Esophagus squamous epithelium (tissue), 5 donors: ENCODE measurements at places on chromosomes 5 and 9.

DNA sequence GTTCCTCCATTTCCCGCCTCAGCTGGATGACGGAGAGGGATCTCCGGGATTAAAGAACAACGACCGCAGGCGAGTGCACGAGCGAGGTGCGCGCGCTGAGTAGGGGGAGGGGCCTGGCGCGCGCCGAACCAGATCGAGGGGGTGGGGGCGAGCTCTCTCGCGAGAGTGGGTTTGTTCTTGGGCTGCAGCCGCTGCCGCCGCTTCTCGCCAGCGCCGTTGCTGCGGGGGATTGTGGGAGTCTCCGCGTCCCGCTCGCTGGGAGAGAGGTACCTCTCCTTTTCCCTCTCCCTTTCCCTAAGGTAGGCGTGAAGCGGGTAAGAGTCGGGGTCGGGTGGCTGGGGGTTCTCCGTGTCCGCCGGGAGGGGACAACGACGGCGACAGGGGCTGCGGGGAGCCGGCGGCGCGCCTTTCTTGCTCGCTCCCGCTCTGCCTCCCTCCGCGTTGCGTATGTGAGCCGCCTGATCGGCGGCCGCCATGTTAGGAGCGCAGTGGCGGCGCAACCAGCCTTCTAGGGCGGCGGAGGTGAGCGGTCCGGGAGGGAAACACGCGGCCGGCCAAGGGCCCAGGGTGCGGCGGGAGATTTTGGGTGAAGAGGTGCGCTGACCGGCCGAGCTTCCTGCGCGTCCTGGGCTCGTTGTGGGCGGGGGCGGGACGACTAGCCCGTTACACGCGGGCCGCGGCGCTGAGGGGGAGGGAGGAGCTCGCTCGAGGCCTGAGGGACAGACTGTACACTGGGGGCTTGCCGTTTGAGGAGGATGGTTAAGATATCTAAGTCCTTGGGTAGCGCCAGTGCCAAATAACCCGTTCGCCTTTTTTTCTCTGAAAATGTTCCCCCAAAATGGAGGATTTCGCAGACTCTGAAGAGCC, at the start of gene MATR3:
TSS of gene MATR3 (plus strand) at position 234 of the 867 bp plus-strand sequence. CDS start 13,676 bp downstream, outside the sequence.
- DNase-seq: peak; percentile 73

DNA sequence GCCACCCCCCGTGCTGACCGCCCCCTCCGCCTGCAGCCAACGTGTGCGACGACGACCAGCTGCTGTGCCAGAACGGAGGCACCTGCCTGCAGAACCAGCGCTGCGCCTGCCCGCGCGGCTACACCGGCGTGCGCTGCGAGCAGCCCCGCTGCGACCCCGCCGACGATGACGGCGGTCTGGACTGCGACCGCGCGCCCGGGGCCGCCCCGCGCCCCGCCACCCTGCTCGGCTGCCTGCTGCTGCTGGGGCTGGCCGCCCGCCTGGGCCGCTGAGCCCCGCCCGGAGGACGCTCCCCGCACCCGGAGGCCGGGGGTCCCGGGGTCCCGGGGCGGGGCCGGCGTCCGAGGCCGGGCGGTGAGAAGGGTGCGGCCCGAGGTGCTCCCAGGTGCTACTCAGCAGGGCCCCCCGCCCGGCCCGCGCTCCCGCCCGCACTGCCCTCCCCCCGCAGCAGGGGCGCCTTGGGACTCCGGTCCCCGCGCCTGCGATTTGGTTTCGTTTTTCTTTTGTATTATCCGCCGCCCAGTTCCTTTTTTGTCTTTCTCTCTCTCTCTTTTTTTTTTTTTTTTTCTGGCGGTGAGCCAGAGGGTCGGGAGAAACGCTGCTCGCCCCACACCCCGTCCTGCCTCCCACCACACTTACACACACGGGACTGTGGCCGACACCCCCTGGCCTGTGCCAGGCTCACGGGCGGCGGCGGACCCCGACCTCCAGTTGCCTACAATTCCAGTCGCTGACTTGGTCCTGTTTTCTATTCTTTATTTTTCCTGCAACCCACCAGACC, 80.2 kb downstream of the NTNG2 start:
- no peak for DNase-seq

- DNase-seq: no peak
Measured at GRCh38 chr5:159956074-159956473, 39.8 kb downstream of the ADRA1B start.

GRCh38 chr5:5531371-5531770, 108.9 kb downstream of the ICE1 start:
- no peak for DNase-seq

DNA sequence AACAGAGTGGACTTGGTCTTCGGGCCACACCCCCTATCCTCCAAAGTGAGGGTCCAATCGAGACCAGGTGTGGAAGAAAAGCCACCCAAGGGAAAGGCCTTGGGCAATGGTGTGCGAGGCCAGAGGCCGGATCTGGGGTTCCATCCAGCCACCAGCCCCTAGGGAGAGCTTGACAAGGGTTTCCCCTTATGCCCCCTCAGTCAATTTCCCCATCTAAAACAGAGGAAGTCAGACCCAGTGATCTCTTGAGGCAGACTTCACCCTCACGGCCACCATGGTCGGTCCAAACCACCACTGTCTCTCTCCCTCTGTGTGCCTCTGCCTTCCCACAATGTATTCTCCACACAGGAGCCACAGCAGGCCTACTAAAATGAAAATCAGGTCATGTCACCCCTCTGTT, 82.9 kb downstream of the C5orf15 start:
- no peak for DNase-seq

GRCh38 chr9:74025402-74025925, 471.7 kb upstream of the RORB start:
- no peak for DNase-seq

DNA sequence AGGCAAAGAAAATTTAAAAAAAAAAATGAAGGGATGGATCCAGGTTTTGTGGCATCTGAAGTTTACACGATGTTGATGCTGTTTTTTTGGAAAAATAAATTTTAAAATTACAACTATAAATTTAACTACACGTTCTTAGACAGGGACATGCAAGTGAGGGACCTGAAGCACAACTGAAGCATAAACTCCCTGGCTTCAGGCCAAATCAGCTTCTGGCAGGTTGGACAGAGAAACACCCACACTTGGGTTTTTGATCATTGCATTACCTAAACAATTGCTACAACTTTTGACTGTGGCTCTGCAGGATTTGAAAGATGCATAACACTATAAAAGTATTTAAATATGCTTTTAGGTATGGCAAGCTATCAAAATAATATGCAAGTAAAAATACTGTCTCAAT, 1318.3 kb upstream of the DMAC1 start:
- DNase-seq: no peak

DNA sequence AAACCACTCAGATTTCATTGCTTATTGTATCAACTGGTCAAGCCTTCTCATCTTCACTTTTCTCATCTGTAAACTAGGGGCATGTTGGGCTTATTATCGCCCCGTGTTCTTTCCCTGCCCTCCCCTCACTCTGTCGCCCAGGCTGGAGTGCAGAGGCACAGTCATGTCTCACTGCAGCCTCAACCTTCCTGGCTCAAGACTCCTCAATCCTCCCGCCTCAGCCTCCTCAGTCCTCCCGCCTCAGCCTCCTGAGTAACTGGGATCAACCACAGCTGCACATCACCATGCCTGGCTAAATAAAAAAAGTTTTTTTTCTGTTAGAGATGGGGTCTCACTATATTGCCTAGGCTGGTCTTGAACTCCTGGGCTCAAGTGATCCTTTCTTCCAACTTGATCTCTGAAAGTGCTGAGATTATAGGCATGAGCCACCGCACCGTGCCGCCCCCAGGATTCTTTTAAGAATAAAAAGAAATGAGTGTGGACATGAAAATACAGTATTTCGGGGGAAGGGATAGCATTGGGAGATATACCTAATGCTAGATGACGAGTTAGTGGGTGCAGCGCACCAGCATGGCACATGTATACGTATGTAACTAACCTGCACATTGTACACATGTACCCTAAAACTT, 2.0 kb downstream of the MAML1 start:
- DNase-seq: no peak

GRCh38 chr9:115207003-115207836, 89.3 kb upstream of the TNC start:
- DNase-seq: no peak

DNA sequence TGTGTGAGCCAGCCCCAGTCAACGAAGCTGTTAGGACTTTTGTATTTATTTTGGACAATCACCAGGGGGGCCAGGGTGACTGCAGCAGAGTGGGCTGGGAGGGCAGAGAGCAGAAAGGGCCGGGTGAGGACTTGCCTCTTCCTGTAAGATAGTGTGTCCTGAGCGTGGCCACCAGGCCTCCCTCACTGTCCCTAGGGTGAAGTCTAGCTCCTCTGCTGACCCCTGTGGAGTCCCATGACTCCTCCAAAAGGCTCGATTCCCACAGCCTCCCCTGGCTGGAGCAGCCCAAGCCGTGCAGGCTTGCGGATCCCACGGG, 147.8 kb downstream of the RXRA start:
- no peak for DNase-seq

DNA sequence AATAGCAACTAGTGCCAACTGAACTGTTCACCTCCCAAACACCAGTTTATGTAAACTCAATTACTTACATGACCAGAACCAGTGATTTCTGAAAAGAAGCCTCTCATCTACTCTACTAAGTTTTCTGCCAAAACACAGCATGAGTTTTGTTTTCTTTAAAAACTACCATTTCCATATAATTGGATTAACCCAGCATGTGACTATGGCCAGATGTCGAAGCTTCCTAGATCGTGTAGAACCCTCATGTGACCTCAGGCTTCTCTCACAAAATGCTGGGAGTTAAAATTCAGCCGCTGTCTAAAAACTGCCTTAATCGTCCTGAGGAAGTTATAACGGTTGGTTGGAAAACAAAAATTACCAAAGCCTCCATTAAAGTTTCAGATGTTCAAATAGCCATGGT, 303.5 kb downstream of the IRX1 start:
- DNase-seq: no peak

DNA sequence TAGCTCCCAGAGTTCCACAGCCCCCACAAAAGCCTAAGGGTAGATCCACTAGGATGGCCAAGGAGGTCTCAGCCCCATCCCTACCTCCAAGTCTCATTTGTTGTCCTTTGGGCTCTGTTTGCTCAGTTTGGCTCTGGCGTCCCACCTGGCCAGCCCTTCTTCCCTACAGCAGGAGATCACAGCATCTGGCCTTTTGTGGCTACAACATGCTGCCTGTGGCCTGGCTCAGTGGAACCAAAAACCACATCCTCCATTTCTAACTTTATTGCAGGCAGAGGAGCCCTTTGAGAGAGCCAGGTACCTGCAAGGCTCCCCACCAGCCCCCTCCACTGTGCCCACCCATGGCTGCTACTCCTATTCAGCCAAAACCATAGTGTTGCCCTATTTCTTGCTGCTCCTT, 11.4 kb downstream of the JADE2 start:
- DNase-seq: no peak

DNA sequence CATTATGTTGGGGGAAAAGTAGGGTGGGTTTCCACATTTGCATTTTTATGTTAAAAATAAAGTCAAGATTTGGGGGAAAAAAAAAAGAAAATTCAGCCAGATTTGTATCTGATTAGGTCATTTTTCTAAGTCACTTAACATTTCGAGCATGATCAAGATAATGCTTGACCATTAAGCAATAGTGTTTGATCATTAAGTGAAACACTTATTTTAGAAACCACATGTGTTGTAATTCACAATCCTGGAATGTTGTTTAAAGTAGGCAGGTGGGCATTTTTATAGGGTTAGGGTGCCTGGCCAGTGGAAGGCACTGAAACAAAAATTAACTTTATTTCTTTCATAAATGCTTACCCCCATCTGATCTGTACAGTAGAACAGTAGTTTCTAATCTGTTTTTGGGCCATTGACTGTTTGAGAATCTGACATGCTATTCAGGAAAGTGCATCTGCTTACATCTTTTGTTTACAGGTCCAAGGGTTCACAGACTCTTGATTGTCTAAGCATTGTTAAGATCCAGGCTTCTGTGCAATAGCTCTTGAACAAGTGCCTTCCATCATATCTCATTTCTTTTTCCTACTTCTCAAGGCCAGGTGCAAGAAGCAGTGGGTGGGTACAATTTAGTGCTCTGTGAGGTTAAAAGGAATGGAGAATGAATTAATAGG, 9.1 kb downstream of the ZCCHC9 start:
- no peak for DNase-seq

DNA sequence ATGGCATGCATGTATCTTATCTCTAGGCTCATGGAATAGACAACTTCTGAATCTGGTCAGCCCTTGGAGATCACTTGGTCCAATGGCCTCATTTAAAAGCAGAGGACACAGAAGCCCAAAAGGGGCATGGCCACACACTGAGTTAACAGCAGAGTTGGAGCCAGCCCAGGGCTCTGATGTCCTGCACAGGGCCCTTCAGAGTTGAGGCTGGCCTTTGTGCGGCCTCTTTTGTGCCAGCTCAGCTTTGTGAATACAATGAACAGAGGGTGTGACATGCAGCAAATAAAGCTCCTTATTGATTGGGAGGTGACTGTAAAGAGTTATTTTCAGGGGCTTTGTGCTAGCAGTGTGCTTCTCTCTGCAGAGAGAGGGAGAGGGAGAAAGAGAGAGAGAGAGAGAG, 150.1 kb upstream of the STK32A start:
- no peak for DNase-seq

DNA sequence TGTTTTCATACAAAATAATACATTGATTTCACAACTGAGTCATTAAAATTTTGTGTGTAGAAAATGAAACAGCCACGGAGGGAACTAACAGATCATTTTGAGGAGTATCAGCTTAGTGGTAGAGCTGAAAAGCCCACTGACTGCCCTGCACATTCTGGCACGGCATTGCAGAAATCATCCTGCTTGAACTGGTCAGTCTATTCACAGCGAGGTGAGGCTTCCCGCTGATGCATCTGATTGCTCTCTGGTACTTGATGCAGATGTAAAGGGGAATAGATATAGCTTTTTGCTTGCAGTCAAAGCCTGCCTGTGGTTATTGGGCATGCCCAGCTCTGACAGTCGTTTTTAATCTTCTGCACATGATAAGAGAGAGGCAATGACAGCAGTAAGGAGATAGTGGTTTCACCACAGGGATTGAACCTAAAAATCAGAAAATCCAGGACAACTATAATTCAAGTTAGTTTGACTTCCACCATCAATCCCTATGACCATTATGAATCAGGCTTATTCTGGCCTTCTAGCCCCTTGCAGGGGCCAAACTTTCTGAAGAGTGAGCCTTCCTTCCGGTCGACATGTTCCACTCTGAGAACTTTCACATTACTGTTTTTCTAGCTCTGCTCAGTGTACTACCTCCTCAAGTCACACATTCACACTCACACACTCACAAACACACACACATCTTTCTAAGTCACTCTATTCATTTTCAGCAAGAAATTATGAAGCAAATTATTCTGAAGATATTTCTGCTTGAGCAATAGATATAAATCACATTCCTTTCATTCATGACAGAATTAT, 782.8 kb upstream of the NUDT12 start:
- no peak for DNase-seq

DNA sequence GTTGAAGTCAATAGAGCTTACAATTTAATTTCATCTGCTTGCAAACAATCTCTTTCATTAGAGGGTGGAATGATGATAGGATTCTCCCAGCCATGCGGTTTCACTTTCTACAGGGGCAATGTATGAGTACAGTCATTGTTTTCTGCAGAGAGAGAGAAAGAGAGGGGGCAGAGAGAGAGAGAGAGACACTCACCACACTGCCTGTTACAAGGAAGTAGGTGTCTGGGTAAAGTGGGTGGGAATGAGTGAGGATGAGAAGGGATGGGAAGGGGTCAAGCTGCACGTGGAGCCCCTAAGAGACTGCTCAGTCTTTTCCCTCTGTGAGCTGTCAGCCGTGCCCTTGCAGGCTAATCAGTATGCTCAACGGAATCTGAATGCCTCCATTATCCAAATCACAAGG, 454.3 kb downstream of the KDM4C start:
- no peak for DNase-seq

GRCh38 chr9:127733614-127734013, 1.5 kb downstream of the TOR2A start:
- no peak for DNase-seq

GRCh38 chr9:134025606-134026541, 593 bp downstream of the BRD3OS start:
- DNase-seq: peak; percentile 26
